Stimulated activated CD4-positive, alpha-beta T cell treated with anti-CD3 and anti-CD28 coated beads, TNF-alpha, amount 100 ng/mL, for 48 hours (primary cell): ENCODE measurements at places on chromosomes 3 and 15.

- no peak for DNase-seq
Measured at GRCh38 chr3:45978006-45978761, 17.4 kb downstream of the FYCO1 start.

DNA sequence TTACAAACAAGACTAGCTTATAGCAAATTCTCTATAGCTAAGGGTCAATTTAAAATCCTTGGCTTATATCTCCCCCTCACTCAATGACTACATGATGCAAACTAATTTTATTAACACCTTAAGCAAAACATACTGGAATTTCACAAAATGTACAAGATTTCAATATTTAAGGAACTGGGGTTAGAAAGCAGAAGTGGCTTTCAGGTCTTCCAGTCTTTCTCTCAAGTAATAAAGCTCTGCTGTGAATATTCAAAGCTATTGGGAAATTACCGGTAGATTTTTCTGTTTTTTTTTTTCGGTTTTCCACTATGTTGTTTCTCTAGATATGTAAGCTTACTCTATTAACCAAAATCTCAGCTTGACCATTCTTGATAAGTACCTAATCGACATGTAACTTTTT is 3.9 kb downstream of the EPM2AIP1 start:
- DNase-seq = no peak

- DNase-seq = no peak
Measured at GRCh38 chr3:52333869-52334557, 17.9 kb downstream of the DNAH1 start.

DNA sequence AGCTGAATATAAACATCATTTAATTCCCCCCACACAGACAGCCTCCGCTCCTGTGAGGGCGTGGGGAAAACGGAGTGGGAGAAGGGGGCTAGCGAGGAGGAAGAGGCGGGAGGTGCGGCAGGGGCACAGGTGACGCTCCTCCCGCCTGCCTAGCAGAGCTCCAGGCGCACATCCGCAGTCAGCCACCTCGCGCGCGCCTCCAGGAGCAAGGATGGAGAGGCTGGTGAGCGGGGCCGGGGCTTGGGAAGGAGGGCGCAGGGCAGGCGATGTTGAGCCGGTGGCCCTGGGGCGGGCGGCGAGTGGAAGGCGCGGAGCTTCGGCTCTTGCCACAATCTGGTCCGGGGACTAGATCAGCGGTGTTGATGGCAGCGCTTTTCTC is at the start of gene CD200:
CD200 (plus strand) TSS at position 155 of the 379 bp plus-strand sequence; CDS start at position 212, 57 bp downstream.
- peak; percentile 47 for DNase-seq
